Right atrium auricular region (tissue), 2 donors: ENCODE measurements at places on chromosomes 6 and 20. TPM values are rescaled to one million over a fixed set of nuclear protein-coding genes. Genes with fewer than 3 reads are reported as not detected.

VAPB gene
- total RNA-seq = 21.8 TPM

METTL24 gene
- 1.5 TPM for total RNA-seq

OR2W1 gene
- not detected for total RNA-seq

SLC12A5 gene
- total RNA-seq = not detected

ATP9A gene
- 19.5 TPM for total RNA-seq

SCUBE3 gene
- total RNA-seq = 0.59 TPM

DNA sequence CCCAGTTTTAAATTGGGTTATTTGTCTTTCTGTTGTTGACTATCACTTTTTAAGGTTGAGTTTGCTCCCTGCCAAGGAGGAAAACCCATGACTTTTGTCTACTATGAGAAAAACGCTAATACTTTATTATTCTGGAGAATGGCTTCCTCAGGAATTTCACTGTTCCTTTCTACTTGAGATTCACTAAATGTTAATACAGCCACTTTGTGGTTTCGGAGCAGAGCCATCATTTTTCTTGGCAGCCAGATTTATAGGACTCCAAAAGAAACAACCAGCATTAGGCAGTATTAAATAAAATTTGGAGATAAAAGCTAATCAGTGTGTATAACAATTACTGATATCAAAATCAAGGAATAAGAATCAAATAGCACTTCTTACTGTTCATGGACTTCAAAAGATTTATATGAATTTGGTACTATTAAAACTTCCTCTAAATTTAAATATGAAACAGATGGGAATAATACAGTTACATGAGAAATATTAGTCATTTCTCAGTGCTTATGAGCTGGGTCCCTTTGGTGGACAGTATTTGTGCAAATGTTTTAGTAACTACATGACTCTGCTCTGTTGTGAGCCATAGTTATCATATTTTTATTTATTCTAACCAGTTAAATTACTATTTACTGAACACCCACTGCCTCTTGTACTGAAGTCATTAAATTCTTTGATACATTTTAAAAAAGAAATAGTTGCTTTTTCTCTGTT, 64.1 kb upstream of the FBXO30 start:
- H3K27me3 ChIP-seq = no peaks in the 10 kb centered on the region
- no peak overlapping the region for H3K27ac ChIP-seq
- peaks cover 9% of the 10 kb centered on the region for H3K4me1 ChIP-seq
- H3K36me3 ChIP-seq = no peaks in the 10 kb centered on the region
- no peak for DNase-seq

- H3K27ac ChIP-seq = no peak overlapping the region
- no peak for DNase-seq
- H3K4me3 ChIP-seq = no peak overlapping the region
- no peaks in the 10 kb centered on the region for H3K27me3 ChIP-seq
- H3K4me1 ChIP-seq = no peaks in the 10 kb centered on the region
- H3K36me3 ChIP-seq = no peaks in the 10 kb centered on the region
These were observed 82.5 kb downstream of the TRIM27 start for GRCh38 chr6:28841290-28841689.

- H3K27me3 ChIP-seq = no peaks in the 10 kb centered on the region
- no peak for DNase-seq
- no peak overlapping the region for H3K27ac ChIP-seq
These were observed 38.8 kb upstream of the RSPO3 start for GRCh38 chr6:127079681-127080080.

- no peaks in the 10 kb centered on the region for H3K4me1 ChIP-seq
- no peak overlapping the region for H3K4me3 ChIP-seq
- DNase-seq = no peak
- H3K36me3 ChIP-seq = peaks cover 34% of the 10 kb centered on the region
- no peak overlapping the region for H3K27ac ChIP-seq
These were observed 38.2 kb downstream of the FAM8A1 start for GRCh38 chr6:17638212-17638715.

- H3K27ac ChIP-seq = no peak overlapping the region
- H3K4me3 ChIP-seq = no peak overlapping the region
- peaks cover 13% of the 10 kb centered on the region for H3K4me1 ChIP-seq
- H3K36me3 ChIP-seq = peaks cover 65% of the 10 kb centered on the region
- H3K27me3 ChIP-seq = no peaks in the 10 kb centered on the region
These were observed 24.7 kb downstream of the POFUT1 start for GRCh38 chr20:32232326-32232886.

DNA sequence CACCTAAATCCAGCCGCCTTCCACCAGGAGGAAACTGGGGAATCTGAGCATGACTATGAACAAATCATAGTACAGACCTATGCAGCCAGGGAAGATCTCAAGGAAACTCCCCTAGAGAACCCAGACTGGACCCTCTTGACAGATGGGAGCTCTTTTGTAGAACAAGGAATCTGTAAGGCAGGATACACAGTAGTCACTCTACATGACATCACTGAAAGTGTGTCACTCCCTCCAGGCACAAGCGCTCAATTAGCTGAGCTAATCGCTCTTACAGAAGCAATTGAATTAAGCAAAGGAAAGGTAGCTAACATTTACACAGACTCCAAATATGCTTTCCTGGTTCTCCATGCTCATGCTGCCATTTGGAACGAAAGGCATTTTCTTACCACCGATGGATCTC, 36.8 kb downstream of the PLN start:
- no peak overlapping the region for H3K4me3 ChIP-seq
- H3K27ac ChIP-seq = no peak overlapping the region
- no peaks in the 10 kb centered on the region for H3K36me3 ChIP-seq
- H3K27me3 ChIP-seq = no peaks in the 10 kb centered on the region
- no peaks in the 10 kb centered on the region for H3K4me1 ChIP-seq

- H3K27ac ChIP-seq = peak overlapping the region; percentile 77
- H3K4me3 ChIP-seq = peak overlapping the region; percentile 49
- peaks cover 10% of the 10 kb centered on the region for H3K4me1 ChIP-seq
- H3K36me3 ChIP-seq = no peaks in the 10 kb centered on the region
These were observed 50.0 kb upstream of the EZR start for GRCh38 chr6:158868890-158869825.

DNA sequence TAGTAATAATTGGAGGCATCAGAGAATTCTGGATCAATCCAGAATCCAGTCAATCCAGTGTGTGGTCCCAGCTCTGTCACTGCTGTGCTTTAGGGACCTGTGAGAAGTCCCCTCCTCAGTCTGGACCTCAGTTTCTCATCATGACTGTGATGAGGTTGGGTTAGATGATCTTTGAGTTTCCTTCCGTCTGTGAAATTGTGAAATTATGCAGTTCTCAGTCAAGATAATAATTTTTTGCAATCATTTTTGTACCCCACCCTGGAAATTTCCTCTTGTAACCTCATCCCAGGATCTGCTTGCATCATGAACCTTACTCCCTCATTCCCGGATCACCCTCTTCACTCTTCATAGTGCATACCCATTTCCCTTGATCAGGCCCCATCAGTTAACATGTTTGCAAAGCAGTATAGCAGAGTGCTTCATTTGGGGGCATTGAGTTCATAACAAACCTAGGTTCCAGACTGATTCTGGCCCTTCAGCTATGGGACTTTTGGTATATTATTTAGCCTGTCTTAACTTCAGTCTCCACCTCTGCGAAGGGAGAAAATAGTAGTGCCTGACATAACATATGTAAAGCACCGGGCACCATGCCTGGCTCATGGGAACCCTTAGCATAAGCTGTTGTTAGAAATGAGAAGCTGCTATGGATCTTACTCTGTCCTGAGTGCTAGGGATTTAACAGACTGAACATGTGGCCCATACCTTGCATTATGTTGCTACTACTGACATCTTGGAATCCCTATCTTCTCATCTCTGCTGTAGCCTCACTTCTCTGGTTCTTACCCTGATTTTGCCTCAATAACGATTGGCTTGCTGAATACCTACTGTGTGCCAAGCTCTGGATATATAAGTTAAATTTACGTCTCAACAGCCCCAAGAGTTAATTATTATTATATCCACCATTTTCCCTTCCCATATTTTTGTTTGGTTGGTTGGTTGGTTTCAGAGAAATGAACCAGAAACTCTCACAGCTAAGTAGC, 1.3 kb downstream of the ZNF76 start:
- H3K36me3 ChIP-seq = no peaks in the 10 kb centered on the region
- H3K4me1 ChIP-seq = peaks cover 46% of the 10 kb centered on the region
- DNase-seq = no peak
- peak overlapping the region; percentile 91 for H3K4me3 ChIP-seq
- H3K27ac ChIP-seq = peak overlapping the region; percentile 96
- H3K27me3 ChIP-seq = no peaks in the 10 kb centered on the region

DNA sequence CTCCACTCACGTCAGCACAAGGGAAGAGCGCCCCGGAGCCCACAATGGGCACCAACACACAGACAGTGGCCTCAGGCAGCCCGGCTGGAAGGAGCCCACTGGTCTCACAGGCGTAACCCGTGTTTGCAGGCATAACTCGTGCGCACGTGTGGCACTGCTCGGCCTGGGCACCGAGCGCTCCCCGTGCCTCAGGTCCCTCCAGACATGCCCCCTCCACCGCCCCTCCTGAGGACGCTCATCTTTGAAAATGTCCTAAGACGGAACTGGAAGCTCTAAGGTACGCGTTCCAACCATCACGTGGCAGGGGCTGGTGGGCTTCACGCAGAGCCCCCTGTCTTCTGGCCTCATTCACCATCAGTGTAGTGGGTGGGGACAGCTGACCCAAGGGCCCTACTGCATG, 44.6 kb downstream of the SSR1 start:
- H3K4me1 ChIP-seq = no peaks in the 10 kb centered on the region
- no peaks in the 10 kb centered on the region for H3K36me3 ChIP-seq
- H3K27me3 ChIP-seq = no peaks in the 10 kb centered on the region
- H3K4me3 ChIP-seq = no peak overlapping the region
- peak; percentile 48 for DNase-seq

GRCh38 chr6:168517742-168518347, 76.9 kb downstream of the SMOC2 start:
- no peak overlapping the region for H3K27ac ChIP-seq
- no peaks in the 10 kb centered on the region for H3K36me3 ChIP-seq
- no peaks in the 10 kb centered on the region for H3K27me3 ChIP-seq
- H3K4me1 ChIP-seq = peaks cover 5% of the 10 kb centered on the region
- no peak overlapping the region for H3K4me3 ChIP-seq
- DNase-seq = no peak

- no peaks in the 10 kb centered on the region for H3K36me3 ChIP-seq
- H3K27ac ChIP-seq = no peak overlapping the region
- H3K4me3 ChIP-seq = no peak overlapping the region
- DNase-seq = no peak
These were observed 178.7 kb downstream of the TAF4 start for GRCh38 chr20:61886721-61887595.

GRCh38 chr20:35601990-35602389, 13.6 kb upstream of the SPAG4 start:
- no peaks in the 10 kb centered on the region for H3K4me1 ChIP-seq
- H3K4me3 ChIP-seq = peak overlapping the region; percentile 20
- no peak overlapping the region for H3K27ac ChIP-seq

GRCh38 chr20:25148982-25149846, 46.3 kb upstream of the ENTPD6 start:
- no peaks in the 10 kb centered on the region for H3K4me1 ChIP-seq
- H3K4me3 ChIP-seq = no peak overlapping the region
- H3K36me3 ChIP-seq = no peaks in the 10 kb centered on the region
- H3K27ac ChIP-seq = no peak overlapping the region
- DNase-seq = no peak

DNA sequence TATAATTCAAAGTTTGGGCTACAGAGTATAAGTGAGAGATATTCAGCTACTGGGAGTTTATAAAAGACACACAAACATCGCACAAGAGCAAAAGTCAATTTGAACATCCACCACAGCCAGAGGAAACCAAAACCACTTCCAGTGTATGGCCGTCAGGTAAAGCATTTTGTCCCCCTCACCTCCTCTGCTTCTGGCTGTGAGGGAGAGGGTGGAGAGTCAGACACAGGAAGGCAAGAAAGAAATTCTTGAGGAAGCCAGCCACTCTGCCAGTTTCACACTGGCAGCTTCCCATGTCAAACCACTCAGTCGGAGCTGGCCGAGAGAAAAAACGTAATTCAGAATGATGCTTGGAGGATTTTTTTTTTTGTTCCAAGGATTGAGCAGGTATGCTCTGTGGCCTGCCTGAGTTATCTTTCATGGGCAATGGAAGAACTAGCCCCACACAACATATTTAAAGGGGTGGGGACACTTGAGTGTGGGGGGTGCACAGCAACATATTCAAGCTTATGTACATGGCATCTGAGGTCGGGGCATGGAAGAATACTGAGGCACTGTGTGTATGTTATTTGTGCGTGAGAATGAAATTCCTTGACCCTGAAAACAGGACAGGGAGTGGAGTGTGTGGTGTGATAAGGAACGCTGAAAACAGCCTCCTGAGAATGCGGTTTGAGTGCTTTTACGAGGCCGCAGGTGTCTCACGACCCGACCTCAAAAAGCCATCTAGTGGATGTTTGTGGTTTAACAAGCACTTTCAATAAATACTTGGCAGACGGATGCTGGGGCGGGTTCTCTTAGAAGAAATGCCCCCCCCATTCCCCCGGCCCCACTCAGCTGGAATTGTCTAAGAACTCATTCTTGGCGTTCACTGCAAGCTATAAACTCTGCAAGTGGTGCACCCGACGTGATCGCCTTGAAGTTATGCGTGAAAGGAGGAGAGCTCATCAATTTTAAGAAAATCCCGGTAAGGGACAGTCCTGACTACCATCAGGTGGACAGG, 27.5 kb upstream of the ZBTB22 start:
- peak; percentile 72 for DNase-seq
- no peak overlapping the region for H3K4me3 ChIP-seq
- H3K27ac ChIP-seq = no peak overlapping the region
- no peaks in the 10 kb centered on the region for H3K4me1 ChIP-seq

DNA sequence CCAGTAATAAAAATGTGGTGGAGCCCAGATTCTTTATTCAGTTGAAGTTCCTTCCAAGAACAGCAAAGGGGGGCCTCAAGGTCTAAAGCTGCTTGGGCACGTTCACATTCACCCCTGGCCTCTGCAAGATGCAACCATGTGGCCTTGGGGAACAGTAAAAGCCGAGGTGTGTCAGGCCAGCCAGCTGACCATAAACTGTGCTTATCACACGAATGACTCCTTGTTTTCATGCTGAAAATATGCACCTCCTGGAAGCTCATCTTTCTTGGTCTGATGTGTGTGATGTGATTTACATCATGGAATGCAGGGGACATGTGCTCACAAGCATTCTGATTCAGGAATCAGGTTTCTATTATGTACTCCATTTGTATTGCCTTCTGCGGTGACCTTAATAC, 211.6 kb upstream of the MARCKS start:
- no peaks in the 10 kb centered on the region for H3K27me3 ChIP-seq
- H3K27ac ChIP-seq = no peak overlapping the region
- H3K4me3 ChIP-seq = no peak overlapping the region
- DNase-seq = no peak

- H3K4me3 ChIP-seq = no peak overlapping the region
- no peak for DNase-seq
- H3K4me1 ChIP-seq = no peaks in the 10 kb centered on the region
- H3K27ac ChIP-seq = no peak overlapping the region
These were observed 153.0 kb downstream of the REV3L start for GRCh38 chr6:111329882-111330633.
